ENCODE measurements at places on chromosomes 7 and 10.
A peak's percentile ranks its signal among the peaks of the same experiment; 100 is the strongest.

- no peak for DNase-seq
These were observed 191.3 kb upstream of the RHOBTB1 start for GRCh38 chr10:61135276-61135721.

GRCh38 chr10:132115732-132116131 lies 50.0 kb downstream of the JAKMIP3 start:
- DNase-seq = no peak

DNA sequence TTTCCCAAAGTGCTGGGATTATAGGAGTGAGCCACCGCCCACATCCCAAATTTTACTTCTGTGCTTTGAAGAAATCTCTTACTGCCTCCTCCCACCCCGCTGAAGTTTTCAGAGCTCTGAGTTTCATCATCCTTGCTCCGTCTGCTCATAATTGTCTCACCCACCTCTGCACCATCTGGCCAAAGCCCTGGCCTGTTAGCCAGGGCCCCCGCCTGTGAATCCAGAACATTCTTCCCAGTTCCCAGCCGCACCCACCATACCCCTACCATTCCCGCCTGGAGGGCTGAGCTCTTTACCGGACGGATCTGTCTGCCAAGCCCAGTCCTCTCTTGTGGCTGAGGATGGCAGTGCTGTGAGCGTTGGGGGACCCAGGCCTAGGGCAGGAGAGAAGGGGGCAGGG lies 14.5 kb downstream of the SSC4D start:
- no peak for DNase-seq

- DNase-seq = peak; percentile 78
These were observed 10.8 kb upstream of the PVRIG start for GRCh38 chr7:100208911-100209408.

- no peak for DNase-seq
These were observed 2.0 kb downstream of the VSTM2A start for GRCh38 chr7:54544149-54544526.

DNA sequence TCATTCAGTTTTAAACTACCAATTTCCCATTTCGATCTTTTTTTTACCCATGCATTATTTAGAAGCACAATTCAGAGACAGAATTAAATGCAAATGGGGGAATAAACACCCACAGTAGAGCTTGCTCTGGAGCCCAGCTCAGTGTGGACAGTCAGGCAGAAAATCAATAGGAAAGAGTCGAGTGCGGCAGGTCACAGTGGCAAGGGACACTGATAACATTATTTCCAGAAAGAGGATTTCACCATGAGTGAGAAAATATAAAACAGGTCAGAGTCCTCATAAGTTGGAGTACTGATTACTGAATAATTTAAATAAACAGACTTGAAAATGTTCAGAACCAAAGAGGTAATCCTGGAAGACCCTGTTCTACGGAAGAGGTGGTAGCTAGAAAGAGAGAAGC lies 532.5 kb downstream of the CCSER2 start:
- no peak for DNase-seq

GRCh38 chr7:139886206-139886605 lies 57.1 kb downstream of the TBXAS1 start:
- no peak for DNase-seq

DNA sequence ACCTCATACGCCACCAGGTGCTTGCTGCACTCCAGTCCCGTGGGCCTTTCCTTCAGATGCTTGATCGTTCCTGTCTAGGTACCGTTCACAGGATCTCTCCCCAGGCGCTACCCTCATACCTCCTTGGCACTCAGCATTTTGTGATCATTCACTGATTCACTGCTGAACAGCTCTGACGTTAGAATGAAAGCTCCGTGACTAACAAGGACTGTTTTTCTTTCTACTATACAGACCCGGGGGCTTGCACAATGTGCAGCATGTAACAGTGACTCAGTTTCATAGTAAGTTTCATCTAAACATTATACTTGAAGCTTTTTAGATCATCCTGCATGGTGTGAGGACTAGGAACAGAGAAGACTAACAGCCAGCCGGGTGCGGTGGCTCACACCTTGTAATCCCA lies 20.6 kb downstream of the KIN start:
- DNase-seq = no peak

DNA sequence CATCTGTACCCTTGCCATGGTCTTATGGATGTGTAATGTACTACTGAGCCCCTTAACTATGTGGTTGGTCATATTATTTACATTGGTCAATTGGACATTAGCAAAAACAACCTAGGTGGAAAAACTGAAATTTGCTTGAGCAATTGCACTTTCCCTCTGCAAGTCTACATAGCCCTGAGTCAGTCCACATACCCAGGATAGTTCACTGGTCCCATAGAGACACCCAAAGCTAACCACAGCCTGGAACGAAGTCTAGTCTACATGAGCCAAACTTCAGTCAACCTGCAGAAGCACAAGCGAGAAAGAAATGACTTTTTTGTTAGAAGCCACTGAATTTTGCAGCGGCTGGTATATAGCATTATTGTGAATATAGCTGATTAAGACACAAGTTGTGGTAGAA lies 37.6 kb upstream of the COL1A2 start:
- DNase-seq = no peak

DNA sequence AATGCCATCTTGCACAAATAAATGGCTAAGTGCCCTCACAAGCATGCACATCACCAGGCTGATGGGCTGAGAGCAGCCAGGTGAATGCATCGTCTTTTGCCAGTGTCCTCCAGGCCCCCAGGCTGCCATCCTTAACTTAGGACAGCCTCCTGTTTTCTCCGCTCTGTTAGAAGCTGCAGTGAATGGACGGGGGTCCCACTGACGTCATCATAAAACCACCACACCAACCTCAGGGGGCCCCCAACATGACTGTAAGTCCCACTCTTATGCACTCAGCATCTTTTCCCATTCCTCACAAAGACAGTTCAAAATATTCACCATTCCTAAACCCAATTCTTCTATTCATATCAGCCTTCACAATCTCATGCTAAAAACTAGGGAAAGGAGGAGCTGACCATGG lies 34.4 kb downstream of the GLI3 start:
- no peak for DNase-seq

DNA sequence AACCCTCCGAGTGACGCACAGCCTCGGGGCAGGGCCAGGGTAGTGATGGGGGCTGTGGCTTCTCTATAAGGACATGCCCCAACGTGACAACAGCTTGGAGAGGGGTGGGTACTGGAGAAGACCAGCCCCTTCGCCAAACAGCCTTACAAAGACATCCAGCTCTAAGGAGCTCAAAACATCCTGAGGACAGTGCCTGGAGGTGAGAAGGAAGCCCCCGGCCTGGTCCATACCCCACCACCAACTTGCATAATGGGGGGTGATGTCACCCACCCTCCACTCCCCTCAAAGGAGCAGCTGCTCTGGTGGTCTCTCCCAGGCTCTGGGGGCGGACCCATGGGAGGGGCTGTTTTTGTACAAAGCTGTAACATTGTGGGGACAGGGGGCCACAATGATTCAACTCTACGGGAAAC lies 15.1 kb downstream of the PRSS2 start:
- DNase-seq = peak; percentile 89

- DNase-seq = no peak
These were observed 24.1 kb upstream of the BHLHA15 start for GRCh38 chr7:98187138-98187502.
